ENCODE measurements at places on chromosomes 5 and 9.

DNA sequence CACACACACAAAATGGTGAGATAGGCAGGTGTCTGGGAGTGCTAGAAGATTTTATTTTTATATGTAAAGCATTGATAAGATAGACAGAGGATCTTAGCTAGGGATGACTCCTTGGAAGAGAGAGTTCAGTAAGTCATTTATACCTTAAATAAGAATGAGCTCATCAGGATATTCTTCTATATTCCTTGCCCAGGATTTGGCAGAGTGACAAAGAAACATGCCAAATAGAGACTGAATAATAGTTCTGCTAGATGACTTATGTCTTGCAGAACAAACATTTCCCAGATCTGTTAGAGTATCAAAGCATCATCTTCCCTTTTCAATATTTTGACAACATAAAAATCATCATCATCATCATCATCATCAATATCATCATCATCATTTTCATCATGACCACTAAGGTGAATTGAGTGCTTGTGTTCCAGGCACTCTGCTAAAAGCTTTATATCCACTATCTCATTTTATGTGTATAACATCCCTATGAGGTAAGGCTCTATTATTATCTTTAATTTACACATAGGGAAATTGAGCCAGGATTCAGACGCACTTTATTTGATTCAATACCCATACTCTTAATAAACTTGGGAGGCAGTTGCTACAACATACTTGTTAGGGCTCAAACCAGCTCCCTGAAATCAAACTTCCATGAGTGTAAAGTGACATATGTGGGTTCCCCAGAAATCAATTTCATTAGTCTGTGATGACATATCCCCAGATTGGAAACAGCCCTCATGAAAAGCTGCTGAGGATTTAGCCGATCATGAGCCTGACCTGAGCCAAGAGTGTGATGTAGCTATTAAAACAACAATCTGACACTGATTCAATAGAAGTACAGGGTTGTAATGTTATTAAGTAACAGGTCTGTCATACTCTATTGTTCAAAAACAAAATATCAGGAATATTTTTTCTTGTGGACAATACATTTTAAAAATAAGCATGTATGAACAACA is 176.3 kb upstream of the SEMA6A start:
- no peak for DNase-seq

- no peak for DNase-seq
These were observed 1152.9 kb upstream of the CDH6 start for GRCh38 chr5:30040488-30041118.

DNA sequence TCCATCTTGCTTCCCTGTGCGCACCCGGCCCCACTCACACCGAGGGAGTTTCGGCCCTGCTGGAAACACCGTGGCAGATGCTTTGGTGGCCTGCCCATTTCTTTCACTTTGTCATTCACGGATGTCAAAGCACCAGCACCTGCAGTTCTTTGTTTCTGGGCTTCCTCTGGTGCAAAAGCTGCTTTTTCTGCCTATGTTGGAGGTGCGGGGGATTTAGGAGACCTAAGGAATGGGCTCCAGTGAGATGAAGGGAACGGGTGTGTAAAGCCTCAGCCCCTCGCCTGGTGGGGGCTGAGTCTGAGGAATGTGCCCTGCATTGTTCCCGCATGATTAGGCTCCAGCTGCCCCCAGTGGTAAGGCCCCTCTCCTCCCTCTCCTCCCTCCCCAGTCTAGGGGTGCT is 62.3 kb downstream of the THBS4 start:
- DNase-seq: no peak

- no peak for DNase-seq
These were observed 85.1 kb upstream of the CKMT2 start for GRCh38 chr5:81147886-81148571.

DNA sequence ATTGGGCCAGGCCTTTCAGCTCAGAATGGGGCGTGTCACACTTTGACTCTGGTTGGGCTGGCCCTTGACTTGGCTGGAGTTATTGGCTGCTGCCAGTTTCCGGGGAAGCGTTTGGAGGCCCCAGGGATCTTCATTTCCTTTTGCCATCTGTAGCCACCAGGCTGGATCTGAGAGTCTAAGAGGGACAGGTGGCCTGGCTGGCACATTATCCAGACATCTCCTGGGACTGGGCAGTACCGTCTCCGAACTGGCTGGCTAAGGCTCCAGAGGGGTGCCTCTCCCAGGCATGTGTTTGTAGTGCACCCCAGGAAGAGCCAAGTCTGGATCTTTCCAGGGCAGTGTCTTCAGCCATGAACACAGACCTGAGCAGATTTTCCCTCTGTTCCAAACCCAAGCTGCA is 9.7 kb upstream of the JADE2 start:
- no peak for DNase-seq

GRCh38 chr5:57805732-57806131 is 323.1 kb upstream of the ACTBL2 start:
- DNase-seq: no peak

GRCh38 chr5:173246511-173246910 is 11.5 kb upstream of the NKX2-5 start:
- DNase-seq: no peak

DNA sequence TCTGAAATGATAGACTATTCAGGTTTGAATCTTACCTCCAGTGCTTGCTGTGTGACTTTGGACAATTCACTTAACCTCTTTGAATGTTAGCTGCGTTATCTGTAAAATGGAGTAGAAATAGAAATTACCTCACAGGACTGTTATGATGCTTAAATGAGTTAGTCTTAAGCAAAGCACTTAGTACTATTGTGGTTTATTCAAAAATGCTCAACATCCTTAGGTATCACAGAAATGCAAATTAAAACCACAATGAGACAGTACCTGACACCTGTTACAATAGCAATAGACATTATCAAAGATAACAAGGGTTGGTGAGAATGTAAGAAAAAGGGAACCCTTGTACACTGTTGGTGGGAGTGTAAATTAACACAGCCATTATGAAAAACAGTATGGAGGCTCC is 77.6 kb upstream of the FREM1 start:
- no peak for DNase-seq

DNA sequence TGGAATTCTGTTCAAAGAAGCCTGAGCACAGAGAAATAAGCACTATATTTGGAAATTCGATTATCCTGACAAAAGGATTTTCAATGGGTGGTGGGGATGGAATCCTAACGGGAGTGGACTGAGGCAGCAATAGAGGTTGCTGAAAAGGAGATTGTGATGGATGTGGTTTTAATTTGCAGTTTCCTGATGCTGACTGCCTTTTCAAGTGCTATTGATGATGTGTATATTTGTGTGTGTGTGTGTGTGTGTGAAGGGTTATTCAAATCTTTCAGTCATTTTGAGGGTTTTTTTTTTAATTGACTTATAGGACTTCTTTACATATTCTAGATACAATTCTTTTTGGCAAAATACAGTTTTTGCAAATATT is 614.5 kb downstream of the HINT1 start:
- DNase-seq: no peak

DNA sequence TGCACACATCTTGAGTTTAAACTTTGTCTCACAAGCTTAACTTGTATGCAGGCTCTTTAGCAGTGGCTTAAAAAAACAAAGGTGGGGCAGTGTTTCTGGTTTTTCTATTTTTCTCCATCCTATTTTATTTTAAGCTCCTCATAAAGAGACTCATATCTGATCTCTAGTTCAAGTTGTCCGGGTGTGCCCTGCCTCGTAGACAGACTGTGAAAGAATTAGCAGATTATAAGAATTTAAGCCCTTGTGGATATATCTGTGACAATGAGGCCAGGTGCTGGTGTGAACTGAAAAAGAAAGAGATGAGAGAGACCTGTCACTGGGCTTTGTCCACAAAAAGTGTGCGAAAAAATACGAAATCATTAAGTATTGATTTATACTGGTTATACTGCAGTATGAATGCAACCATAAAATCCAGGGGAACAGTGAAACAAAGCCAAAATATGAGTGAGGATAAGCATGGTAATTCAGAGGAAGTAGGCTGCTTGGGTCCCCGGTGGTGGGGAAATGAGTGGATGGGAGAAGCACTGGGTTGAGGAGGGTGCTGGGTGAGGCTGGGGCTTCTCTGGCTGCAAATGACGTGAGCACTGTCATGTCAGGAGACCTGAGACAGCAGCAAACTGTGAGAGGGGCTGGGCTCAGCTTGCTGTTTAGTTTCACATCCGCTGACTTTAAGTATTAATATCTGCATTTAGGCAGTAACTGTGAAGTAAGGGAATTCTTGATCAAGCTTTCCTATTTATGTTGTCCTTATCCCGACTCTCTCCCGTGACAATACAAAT is 179.7 kb upstream of the ANKRD55 start:
- no peak for DNase-seq

- no peak for DNase-seq
These were observed 23.3 kb downstream of the ZDHHC11B start for GRCh38 chr5:761059-761771.
